G401 (cell line): ENCODE measurements at places on chromosomes 5 and 9. TPM values are rescaled to one million over a fixed set of nuclear protein-coding genes. Genes with fewer than 3 reads are reported as not detected.

Gene IFNA21
- total RNA-seq, result not detected in 2 replicates

Gene SPATA31A3
- total RNA-seq, result 0.20 TPM in 1 of 2 replicates, not detected in the other

Gene LCP2
- not detected in 2 replicates for total RNA-seq

Gene GPR150
- total RNA-seq, result not detected in 2 replicates

Gene IFNB1
- total RNA-seq, result not detected in 2 replicates

Gene PCSK1
- total RNA-seq, result not detected in 2 replicates

Gene TLR4
- not detected in 2 replicates for total RNA-seq

Gene TMEM174
- total RNA-seq, result not detected in 2 replicates

Gene CNTFR
- total RNA-seq, result 0.78 and 1.0 TPM in 2 replicates

Gene MPDZ
- 15.5 and 20.4 TPM in 2 replicates for total RNA-seq

Gene CDC20B
- not detected in 2 replicates for total RNA-seq

Gene ABCA2
- 8.5 and 12.3 TPM in 2 replicates for total RNA-seq

Gene KIAA1958
- total RNA-seq, result 3.0 and 6.8 TPM in 2 replicates

Gene TLE1
- 9.0 and 13.6 TPM in 2 replicates for total RNA-seq

Gene MIGA2
- total RNA-seq, result 7.8 and 20.5 TPM in 2 replicates

Gene CDO1
- not detected in 2 replicates for total RNA-seq

Gene CCDC152
- not detected in 2 replicates for total RNA-seq
